H1 (cell line): ENCODE measurements at places on chromosomes 1 and 21.

DNA sequence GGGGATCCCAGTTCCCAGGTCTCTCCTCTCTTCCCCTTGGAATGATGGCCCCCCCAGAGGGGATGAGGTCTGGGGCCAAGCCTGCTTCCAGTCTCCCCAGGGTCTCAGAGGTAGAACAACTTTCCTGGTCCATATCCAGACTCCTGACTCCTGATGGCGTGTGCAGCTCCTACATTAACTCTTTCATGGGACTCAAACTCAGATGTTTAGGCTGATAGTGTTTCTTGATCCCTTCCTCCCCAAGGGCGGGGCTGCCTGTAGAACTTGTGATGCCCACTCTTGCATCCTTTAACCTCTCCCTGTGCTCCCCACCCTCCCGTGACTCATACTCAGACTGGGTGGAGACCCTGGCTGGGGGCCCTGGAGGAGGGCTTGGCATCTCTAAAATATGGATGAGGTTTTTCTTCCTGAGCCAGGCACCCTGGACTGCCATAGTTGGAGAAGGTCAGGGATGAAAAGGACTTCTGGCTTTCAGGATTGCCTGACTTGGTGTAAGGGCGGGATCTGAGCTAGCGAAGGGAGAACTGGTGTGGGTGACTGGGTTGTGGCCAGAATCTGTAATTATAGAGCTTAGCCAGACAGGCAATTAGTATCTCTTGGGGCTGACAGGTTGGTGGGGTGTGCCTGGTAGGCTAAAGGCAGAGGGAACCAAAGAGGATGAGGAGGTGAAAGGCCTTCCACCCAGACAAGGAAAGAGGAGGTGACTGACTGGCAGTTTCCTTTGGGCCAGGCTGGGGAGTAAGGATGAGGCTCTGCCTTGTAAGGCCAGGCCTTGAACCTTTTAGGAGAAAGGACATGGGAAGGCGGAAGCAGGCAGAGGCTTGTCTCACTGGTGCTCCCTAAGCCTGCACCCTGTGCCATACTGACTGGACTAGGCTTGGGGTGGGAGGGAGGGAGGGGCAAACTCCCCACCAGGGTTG, 1.5 kb downstream of the ATP8B2 start:
- H3K4me3 ChIP-seq: peak overlapping the region; percentile 89
- H3K27ac ChIP-seq: peak overlapping the region; percentile 20; the same call in 1 of the 2 replicates
- H3K27me3 ChIP-seq: no peaks in the 10 kb centered on the region
- peaks cover 13% of the 10 kb centered on the region for H3K36me3 ChIP-seq
- H3K4me1 ChIP-seq: peaks cover 24% of the 10 kb centered on the region

GRCh38 chr1:41078193-41078592, 56.7 kb upstream of the SLFNL1 start:
- H3K36me3 ChIP-seq: no peaks in the 10 kb centered on the region
- H3K4me3 ChIP-seq: no peak overlapping the region
- no peak overlapping the region for H3K27ac ChIP-seq
- no peaks in the 10 kb centered on the region for H3K27me3 ChIP-seq

DNA sequence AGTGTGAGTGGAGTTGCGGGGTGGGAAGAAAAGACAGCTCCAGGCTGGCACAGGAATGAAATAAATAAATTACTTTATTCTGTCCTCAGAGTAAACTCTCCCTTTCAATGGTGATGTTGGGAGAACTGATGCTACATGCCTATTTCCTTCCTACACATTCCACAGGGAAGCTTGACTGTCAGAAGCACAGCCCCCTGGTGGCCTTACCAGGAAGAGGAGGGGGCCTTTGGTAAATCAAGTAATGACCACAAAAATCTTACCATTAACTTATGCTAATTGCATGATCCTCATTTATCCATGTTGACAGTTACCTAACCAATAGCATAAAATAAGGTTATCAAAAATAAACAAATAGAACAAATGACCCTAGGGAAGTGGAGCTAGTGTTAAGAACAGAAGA, 605.0 kb upstream of the PKN2 start:
- H3K27me3 ChIP-seq: no peaks in the 10 kb centered on the region
- no peaks in the 10 kb centered on the region for H3K36me3 ChIP-seq
- no peak overlapping the region for H3K4me3 ChIP-seq
- no peaks in the 10 kb centered on the region for H3K4me1 ChIP-seq
- H3K27ac ChIP-seq: no peak overlapping the region

- H3K36me3 ChIP-seq: no peaks in the 10 kb centered on the region
- no peak overlapping the region for H3K4me3 ChIP-seq
- DNase-seq: peak; percentile 5
- H3K4me1 ChIP-seq: no peaks in the 10 kb centered on the region
- H3K27ac ChIP-seq: no peak overlapping the region
These were observed 319.1 kb downstream of the GPATCH2 start for GRCh38 chr1:217311766-217312165.

DNA sequence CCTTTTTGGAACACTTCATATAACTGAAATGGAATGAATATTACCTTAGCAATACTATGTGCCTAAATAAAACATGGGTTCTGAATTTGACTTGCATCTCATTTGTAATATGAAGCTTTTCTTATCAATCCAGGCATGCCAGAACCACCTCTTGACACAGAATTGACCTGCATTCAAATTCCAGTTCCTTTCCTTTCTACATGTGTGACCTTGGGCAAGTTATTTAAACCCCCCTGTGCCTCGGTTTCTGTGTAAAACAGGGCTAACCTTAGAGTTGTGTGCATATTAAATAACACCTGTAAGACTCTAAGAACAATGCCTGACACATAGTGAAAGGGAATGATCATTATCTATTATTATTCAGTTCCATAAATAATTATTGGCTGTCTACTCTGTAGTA, 2.0 kb upstream of the NOS1AP start:
- no peaks in the 10 kb centered on the region for H3K36me3 ChIP-seq
- no peaks in the 10 kb centered on the region for H3K27me3 ChIP-seq
- H3K4me1 ChIP-seq: peaks cover 7% of the 10 kb centered on the region
- no peak for DNase-seq
- no peak overlapping the region for H3K4me3 ChIP-seq

DNA sequence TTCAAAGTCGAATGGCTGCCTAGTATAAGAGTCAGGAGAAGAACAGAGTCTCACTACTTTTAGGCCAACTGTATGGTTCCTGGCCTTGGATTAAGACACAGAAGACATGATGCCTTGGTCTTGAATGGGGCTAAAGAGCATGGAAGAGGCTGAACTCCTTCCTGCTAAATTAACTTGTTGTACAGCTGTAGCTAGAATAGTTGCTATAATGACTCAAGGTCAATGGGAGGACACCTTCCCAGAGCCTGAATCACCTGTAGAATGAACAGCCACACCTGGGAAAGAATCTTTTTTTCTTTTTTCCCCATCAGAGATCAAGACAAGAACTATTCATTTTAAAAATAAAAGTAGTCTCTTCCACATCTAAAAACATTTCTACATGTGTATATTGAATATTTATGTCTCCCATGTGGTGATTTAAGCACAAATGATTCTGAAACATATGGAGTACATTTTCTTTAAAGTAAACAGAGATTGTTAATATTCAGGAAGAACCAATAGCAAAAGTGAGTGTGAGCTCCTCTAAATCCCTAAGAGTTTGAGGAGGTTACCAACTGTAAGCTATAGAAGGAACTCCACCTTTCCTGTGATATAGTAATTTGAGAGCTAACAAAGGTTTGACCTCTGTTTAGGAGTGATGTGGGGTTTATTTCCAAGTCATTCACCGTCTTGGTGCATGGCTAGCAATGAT, 191.3 kb downstream of the TGFB2 start:
- H3K27me3 ChIP-seq: no peaks in the 10 kb centered on the region
- no peak overlapping the region for H3K27ac ChIP-seq
- no peaks in the 10 kb centered on the region for H3K36me3 ChIP-seq
- H3K4me3 ChIP-seq: no peak overlapping the region
- H3K4me1 ChIP-seq: no peaks in the 10 kb centered on the region

- H3K4me3 ChIP-seq: no peak overlapping the region
- H3K4me1 ChIP-seq: no peaks in the 10 kb centered on the region
- no peaks in the 10 kb centered on the region for H3K27me3 ChIP-seq
- H3K36me3 ChIP-seq: no peaks in the 10 kb centered on the region
- no peak overlapping the region for H3K27ac ChIP-seq
These were observed 7.2 kb upstream of the FNBP1L start for GRCh38 chr1:93440706-93441105.

- no peak for DNase-seq
- peaks cover 19% of the 10 kb centered on the region for H3K36me3 ChIP-seq
- peaks cover 20% of the 10 kb centered on the region for H3K4me1 ChIP-seq
- no peak overlapping the region for H3K4me3 ChIP-seq
- no peaks in the 10 kb centered on the region for H3K27me3 ChIP-seq
These were observed 10.7 kb downstream of the TRIM46 start for GRCh38 chr1:155184351-155184811.

DNA sequence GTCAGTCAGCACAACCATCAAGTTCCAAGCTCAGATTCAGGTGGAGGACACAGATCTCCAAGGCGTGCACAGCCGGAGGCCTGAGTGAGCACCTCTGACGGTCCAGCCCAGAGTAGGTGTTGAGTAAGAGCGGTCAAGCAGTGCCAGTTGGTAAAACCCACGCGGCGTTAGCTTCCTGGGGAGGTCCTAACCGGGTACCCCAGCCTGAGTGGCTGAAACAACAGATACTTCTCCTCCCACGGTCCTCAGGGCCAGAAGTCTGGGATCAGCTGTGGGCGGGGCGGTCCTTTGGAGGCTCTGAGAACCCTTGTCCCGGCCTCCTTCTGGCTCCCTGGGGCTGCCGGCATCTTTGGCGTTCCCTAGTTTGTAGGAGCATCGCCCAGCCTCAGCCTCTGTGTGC, 94.4 kb downstream of the PRDM16 start:
- H3K27ac ChIP-seq: no peak overlapping the region
- no peaks in the 10 kb centered on the region for H3K36me3 ChIP-seq
- no peaks in the 10 kb centered on the region for H3K4me1 ChIP-seq
- no peaks in the 10 kb centered on the region for H3K27me3 ChIP-seq
- H3K4me3 ChIP-seq: no peak overlapping the region
- no peak for DNase-seq

DNA sequence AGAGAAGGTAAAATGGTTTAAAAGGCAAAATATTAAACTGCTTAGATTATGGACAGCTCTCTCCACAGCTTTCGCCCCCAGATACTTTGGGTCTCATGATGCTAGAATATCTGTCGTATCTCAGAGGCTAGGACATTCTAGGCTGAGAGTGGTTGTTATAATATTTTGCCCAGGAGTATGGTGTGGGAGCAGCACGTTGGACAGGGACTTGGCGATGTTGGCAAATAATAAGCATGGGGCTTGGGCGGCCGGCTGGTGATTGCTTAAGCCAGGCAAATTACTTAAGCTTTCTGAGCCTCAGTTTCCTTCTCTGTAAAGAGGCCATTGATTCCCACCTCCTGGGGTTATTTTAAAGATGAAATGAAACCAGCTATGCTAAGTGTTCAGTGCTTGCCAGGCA, 133.2 kb downstream of the ROR1 start:
- no peaks in the 10 kb centered on the region for H3K27me3 ChIP-seq
- H3K27ac ChIP-seq: no peak overlapping the region

GRCh38 chr1:236908669-236909068, 95.6 kb downstream of the MT1HL1 start:
- H3K4me1 ChIP-seq: no peaks in the 10 kb centered on the region
- no peaks in the 10 kb centered on the region for H3K27me3 ChIP-seq
- no peak for DNase-seq
- no peak overlapping the region for H3K27ac ChIP-seq

DNA sequence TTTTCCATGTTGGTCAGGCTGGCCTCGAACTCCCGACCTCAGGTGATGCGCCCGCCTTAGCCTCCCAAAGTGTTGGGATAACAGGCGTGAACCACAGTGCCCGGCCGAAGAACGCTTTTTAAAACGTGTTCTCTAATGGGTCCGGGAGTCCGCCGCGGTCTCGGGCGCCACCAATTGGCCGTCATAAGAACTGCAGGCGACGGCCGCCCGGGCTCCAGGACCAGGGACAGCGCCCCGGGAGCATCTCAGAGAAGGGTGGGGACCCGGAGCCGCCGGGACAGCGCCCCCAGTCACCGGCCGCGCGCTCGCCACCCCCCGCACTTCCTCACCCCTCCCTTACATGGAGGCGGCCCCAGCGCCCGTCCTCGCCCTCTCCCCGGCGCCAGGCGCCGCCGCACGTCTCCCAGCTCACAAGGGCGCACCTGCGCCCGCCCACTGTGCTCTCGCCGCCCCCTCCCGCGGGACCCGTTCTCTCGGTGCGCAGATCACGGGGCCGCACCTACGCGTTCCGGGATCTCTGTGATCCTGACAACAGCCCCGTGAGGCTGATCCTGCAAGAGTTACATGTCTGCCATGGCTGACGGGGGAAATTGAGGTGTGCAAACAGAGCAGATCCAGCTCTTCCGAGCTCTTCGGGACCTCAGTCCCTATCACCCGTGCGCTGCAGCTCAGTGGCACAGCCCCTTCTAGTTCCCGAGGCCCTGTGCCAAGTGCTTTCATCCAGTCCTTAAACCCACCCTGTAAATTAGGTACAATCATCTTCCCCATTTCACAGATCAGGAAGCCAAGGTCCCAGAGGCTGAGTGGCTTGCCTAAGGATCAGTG, 9.8 kb downstream of the RAP1GAP start:
- peak overlapping the region; percentile 69 for H3K4me3 ChIP-seq
- H3K4me1 ChIP-seq: peaks cover 2% of the 10 kb centered on the region; the same call in 1 of the 2 replicates
- H3K27ac ChIP-seq: no peak overlapping the region
- peak; percentile 62 for DNase-seq
- no peaks in the 10 kb centered on the region for H3K36me3 ChIP-seq

- no peaks in the 10 kb centered on the region for H3K27me3 ChIP-seq
- no peak for DNase-seq
- H3K4me3 ChIP-seq: no peak within 1 kb of the TSS
These were observed at the start of gene VTCN1 for GRCh38 chr1:117210831-117211261. Gene VTCN1, minus strand, starts transcription at chr1:117210927. Its CDS starts 72 bp downstream, at chr1:117210855.

- H3K4me3 ChIP-seq: no peak overlapping the region
- peaks cover 13% of the 10 kb centered on the region for H3K4me1 ChIP-seq
- H3K27me3 ChIP-seq: no peaks in the 10 kb centered on the region
- H3K36me3 ChIP-seq: no peaks in the 10 kb centered on the region
These were observed 51.7 kb downstream of the STUM start for GRCh38 chr1:226600254-226600653.

DNA sequence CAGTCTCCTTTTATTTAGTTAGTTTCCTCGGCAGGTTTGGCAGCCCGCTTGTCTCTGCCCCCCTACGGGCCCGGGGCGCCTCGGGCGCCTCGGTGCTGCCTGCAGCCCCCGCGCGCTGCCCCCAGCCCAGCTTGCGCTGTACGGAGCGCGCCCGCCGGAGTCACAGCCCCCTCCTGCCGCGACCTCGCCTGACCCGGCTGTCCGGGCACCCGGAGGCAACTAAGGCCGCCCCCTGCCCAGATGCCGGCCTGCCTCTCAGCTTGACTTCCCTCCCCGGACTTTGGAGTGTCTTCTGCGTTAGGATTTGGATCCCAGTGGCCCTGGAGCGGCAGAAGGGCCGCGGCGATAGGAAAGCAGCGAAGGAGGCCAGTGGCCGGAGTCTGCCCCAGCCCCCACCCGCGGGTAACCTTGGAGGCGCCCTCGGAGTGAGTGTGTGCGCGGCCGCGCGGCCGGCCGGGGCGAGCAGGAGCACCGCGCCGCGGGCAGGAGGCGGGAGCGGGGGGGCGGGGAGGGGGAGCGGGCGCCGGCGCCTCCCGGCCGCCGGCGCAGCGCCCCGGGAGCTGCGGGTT, 7.6 kb downstream of the CDKN2C start:
- H3K4me3 ChIP-seq: peak overlapping the region; percentile 67
- H3K27me3 ChIP-seq: peaks cover 47% of the 10 kb centered on the region
- H3K36me3 ChIP-seq: no peaks in the 10 kb centered on the region
- H3K4me1 ChIP-seq: peaks cover 2% of the 10 kb centered on the region; the same call in 1 of the 2 replicates
- H3K27ac ChIP-seq: no peak overlapping the region

GRCh38 chr1:36464605-36465393, 615 bp upstream of the MRPS15 start:
- H3K4me3 ChIP-seq: peak overlapping the region; percentile 90
- H3K27me3 ChIP-seq: peaks cover 23% of the 10 kb centered on the region
- H3K27ac ChIP-seq: peak overlapping the region; percentile 84
- no peak for DNase-seq
- H3K4me1 ChIP-seq: no peaks in the 10 kb centered on the region
